Esophagus muscularis mucosa (tissue), 4 donors: ENCODE measurements at places on chromosomes 12 and 14. TPM values are rescaled to one million over a fixed set of nuclear protein-coding genes. Genes with fewer than 3 reads are reported as not detected.

DNA sequence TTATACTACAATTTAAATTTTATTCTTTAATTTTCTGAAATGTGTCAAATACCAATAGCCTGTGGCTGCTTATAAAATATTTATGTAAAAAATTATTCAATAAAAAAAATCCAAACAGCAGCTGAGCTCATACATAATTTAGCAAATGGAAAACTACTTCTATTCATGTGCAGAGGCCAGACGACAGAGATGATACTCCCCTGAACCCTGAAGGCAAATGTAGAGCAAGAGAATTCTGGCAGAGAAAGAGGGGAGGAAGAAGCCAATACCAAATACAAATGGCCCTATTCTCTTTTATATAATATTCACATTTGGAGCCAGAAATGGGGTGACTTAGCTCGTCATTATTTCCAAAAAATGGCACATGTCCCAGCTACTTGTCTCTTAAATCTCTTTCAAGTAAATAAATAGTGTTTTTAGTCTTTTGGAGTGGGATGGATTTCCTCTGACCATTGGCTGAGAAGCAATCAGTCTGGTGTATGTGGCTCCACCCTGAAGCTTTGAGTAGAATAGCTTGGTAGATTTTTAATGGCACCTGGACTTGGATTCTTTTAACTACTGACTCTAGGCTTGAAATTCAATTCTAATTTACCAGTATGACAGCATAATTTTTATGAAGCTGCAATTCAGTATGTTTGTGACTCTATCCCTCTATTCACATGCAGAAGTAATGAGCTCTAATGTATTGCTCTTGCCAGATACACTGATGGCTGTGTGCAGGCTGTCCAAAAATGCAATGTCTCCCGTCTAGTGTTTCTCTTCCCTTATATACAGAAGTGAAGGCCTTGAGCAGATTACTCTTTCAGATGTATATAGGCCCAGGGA lies 113.4 kb upstream of the SCAF11 start:
- no peak overlapping the region for H3K27ac ChIP-seq
- H3K4me1 ChIP-seq = no peaks in the 10 kb centered on the region
- no peak overlapping the region for H3K4me3 ChIP-seq
- H3K27me3 ChIP-seq = no peaks in the 10 kb centered on the region
- H3K36me3 ChIP-seq = no peaks in the 10 kb centered on the region

GRCh38 chr12:52298677-52299190 lies 7.4 kb upstream of the KRT81 start:
- H3K27me3 ChIP-seq = no peaks in the 10 kb centered on the region
- no peak for DNase-seq
- no peak overlapping the region for H3K27ac ChIP-seq

DNA sequence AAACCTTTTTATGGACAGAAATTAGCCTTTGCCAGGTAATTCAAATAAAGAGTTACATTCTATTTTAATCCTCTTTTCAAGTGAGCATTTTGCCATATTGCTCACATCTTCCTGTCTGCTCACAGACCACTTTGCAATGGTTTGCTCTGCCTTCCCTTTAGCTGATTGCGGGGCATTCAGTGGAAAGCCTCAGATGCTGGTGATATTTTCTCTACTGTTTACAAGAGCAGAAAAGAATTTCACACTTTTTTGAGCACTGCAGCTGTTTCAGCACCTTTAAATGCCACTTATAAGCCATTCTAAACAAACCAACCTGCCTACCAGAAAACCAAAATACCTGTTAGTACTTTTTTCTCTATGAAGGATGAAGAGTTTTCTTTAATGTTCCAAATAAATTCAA lies 195.7 kb upstream of the LRIG3 start:
- H3K4me1 ChIP-seq = peaks cover 3% of the 10 kb centered on the region
- H3K27ac ChIP-seq = no peak overlapping the region
- DNase-seq = no peak
- H3K4me3 ChIP-seq = no peak overlapping the region
- H3K36me3 ChIP-seq = no peaks in the 10 kb centered on the region

DNA sequence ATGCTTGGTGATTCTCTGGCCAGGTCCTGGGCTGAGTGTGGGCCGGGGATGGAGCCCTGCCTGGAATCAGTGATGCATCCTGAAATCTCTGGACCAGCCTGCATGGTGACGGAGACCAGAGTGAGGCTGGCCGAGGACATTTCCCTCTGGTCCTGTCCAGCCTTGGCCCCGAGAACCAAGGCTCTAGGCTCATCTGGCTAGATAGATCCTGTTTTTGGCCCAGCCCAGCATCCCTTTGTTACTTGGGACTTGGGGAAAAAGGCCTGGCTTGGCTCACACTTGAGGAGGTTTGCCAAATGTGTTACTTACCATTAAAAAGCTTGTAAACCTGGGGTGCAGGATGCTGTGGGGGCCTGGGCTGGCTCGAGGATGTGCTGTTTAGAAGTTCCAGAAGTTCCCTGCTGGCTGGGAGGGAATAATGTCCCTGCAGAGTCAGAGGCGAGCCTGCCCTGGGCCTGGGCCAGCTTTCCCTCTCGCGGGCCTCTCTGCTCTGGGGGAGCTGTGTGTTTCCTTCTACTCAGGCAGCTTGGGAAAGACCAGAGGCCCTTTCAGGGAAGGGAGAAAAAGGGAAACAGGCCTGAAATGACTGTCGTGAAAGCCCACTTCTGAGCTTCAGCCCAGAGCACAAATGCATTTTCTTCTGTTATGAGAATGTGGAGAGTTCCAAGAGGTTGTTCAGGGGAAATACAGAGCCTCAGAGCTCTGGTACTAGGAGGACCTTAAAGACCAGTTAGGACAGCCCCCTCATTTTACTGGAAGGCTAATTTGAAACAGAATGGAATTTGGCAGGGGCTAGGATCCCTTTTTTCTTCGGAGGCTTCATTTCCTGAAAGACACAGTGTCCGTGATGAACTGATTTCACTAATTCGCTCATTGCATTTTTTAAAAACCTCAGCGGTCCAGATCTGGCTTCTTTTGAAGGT lies 47.2 kb upstream of the CTDSP2 start:
- peaks cover 98% of the 10 kb centered on the region for H3K4me1 ChIP-seq
- H3K36me3 ChIP-seq = no peaks in the 10 kb centered on the region
- no peaks in the 10 kb centered on the region for H3K27me3 ChIP-seq
- DNase-seq = peak; percentile 96

DNA sequence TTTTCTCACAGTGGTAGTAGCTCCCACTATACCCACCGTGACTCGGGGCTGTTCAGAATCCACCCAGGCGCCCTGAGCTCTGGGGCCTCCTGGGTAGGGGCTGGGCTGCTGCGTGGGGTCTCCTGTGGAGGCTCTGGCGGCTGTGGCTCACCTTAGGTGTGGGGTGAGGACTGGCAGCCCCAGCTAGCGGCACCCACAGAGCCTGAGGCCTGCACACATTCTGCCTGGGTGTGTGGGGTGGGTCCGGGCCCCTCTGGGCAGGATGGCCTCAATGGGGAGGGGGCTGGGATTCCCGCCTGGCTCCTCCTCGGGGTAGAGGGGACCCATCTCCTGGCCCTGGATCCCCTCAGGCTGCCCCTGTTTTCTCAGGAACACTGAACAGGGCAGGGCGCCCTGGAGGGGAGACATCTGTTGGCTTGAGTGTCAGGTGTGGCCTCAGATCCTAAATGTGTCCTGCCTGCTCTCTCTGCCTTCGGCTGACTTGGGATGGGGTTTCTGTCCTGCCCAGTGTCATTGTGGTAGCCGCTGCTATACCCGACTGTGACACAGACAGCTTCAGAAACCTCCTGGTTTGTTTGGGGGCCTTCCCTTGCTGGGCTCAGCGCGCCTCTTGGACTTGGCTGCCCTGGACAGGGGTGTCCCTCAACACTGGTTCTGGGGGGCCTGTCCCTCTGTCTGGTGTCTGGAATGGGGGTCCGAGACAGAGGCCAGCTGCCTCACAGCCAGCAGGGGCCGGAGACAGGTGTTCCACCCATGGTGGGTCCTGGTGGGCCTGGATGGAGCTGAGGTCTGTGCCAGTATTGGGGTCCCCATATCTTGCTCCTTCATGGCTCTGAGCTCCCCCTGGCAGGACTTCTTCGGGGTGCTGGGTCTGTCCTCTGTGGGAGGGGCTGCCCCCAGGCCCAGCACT lies 354.9 kb downstream of the TMEM121 start:
- no peak for DNase-seq
- no peaks in the 10 kb centered on the region for H3K4me1 ChIP-seq
- H3K36me3 ChIP-seq = no peaks in the 10 kb centered on the region
- no peak overlapping the region for H3K4me3 ChIP-seq
- peaks cover 48% of the 10 kb centered on the region for H3K27me3 ChIP-seq

- DNase-seq = no peak
- no peak overlapping the region for H3K4me3 ChIP-seq
- no peaks in the 10 kb centered on the region for H3K4me1 ChIP-seq
Observed at GRCh38 chr14:97946240-97946639, 1149.1 kb downstream of the VRK1 start.

- no peaks in the 10 kb centered on the region for H3K27me3 ChIP-seq
- H3K36me3 ChIP-seq = no peaks in the 10 kb centered on the region
- H3K4me3 ChIP-seq = no peak overlapping the region
- H3K4me1 ChIP-seq = no peaks in the 10 kb centered on the region
Observed at GRCh38 chr12:18135509-18135908, 45.5 kb upstream of the RERGL start.

GRCh38 chr12:49086116-49086515 lies 8.5 kb downstream of the DHH start:
- peak overlapping the region; percentile 10 for H3K27ac ChIP-seq
- DNase-seq = no peak
- peaks cover 15% of the 10 kb centered on the region for H3K27me3 ChIP-seq
- H3K4me1 ChIP-seq = peaks cover 27% of the 10 kb centered on the region

DNA sequence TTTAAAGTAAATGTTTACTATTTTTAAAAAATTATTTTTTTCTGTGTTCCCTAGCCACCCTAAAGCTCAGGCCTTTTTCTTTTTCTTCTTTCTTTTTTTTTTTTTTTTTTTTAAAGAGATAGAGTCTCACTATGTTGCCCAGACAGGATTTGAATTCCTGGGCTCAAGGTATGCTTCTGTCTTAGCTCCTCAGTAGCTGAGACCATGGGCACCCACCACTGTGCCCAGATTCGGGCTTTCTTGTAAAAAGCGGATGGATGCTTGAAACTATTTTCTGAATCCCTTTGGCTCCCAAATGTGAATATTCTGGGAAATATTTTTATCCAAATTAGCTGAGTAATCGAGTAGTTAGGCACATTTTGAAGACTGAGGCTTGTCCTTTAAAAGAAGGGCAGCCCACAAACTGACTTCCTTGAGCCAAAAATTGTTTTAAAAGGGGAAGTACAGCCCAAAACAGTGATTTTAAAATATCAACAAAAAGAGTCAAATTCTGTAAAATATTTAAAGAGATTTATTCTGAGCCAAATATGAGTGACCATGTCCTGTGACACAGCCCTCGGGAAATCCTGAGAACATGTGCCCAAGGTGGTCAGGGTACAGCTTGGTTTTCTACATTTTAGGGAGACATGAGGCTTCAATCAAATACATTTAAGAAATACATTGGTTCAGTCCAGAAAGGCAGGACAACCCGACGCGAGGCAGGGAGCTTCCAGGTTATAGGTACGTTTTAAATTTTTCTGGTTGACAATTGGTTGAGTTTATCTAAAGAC lies 28.8 kb upstream of the HIGD1C start:
- no peaks in the 10 kb centered on the region for H3K36me3 ChIP-seq
- no peak for DNase-seq
- peak overlapping the region; percentile 87 for H3K4me3 ChIP-seq
- peaks cover 41% of the 10 kb centered on the region for H3K4me1 ChIP-seq
- peak overlapping the region; percentile 91 for H3K27ac ChIP-seq

- no peak overlapping the region for H3K4me3 ChIP-seq
- no peaks in the 10 kb centered on the region for H3K27me3 ChIP-seq
- no peaks in the 10 kb centered on the region for H3K36me3 ChIP-seq
- no peak overlapping the region for H3K27ac ChIP-seq
- H3K4me1 ChIP-seq = peaks cover 25% of the 10 kb centered on the region
Observed at GRCh38 chr12:4116251-4117111, 157.1 kb upstream of the CCND2 start.

DNA sequence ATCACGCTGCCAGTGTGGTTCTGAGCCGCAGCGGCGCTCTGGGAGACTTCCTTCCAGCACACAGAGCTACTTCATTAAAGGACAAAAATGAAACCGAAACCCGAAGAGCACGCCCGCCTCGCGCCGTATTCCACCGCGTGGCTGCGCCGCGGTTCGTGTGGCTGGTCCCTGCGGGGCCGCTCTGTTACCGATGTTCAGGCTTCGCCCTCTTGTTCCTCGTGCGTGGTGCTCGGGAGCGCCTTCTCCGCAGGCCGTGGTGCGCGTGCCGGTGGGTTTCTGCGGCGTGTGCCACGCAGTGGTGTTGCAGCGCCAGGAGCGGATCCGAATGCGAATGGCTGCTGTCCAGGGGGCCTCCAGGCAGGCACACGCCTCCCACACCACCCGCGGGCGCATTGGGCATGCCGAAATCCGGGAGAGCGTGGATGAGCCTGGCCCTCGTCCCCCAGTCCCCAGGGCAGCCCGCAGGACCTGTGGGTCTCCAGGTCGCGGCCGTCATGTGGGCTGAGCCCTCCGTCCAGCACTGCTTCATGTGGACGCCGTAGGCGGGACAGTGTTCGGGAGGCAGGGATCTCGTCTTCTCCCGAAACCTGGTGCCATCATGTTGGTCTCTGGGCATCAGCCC lies 91.2 kb downstream of the ADGRD1 start:
- H3K27me3 ChIP-seq = no peaks in the 10 kb centered on the region
- peaks cover 30% of the 10 kb centered on the region for H3K4me1 ChIP-seq
- no peak for DNase-seq
- no peak overlapping the region for H3K27ac ChIP-seq

DNA sequence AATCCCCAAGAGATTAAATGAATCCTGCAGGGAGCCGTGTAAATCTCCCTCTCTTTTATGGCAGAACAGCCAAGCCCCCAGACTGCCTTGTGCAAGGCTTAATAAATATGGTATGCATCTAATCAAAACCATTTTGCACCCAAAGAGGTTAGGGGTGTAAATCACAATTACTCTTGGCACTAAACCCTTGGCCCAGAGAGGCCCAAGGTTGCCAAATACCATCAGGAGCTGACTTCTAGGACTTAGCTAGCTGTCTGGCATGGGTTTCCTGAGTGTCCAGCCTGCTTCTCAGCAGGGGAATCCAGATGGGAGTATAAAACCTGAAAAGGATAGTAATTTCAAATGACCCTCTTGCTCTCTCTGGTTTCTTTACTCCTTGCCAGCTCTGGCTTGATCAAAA lies 610.4 kb downstream of the MED13L start:
- no peaks in the 10 kb centered on the region for H3K36me3 ChIP-seq
- no peak overlapping the region for H3K4me3 ChIP-seq
- no peaks in the 10 kb centered on the region for H3K27me3 ChIP-seq
- no peak for DNase-seq

GRCh38 chr14:74217672-74218448 lies 21.4 kb upstream of the VSX2 start:
- H3K4me3 ChIP-seq = peak overlapping the region; percentile 40
- H3K36me3 ChIP-seq = no peaks in the 10 kb centered on the region
- H3K27ac ChIP-seq = no peak overlapping the region

- H3K27me3 ChIP-seq = no peaks in the 10 kb centered on the region
- no peak overlapping the region for H3K4me3 ChIP-seq
- DNase-seq = no peak
- no peaks in the 10 kb centered on the region for H3K4me1 ChIP-seq
- no peak overlapping the region for H3K27ac ChIP-seq
Observed at GRCh38 chr12:23197266-23197665, 572.3 kb downstream of the ETNK1 start.

Gene RFX4
- not detected for total RNA-seq

Gene MMP17
- 2.5 TPM for total RNA-seq

Gene NPFF
- not detected for total RNA-seq

Gene CRIP2
- total RNA-seq = 283 TPM

Gene LRP1
- 203 TPM for total RNA-seq

Gene CCDC88C
- total RNA-seq = 5.1 TPM
